ENCODE measurements at places on chromosomes 13 and 19.

- peak; percentile 90 for ATAC-seq
These were observed 565.1 kb downstream of the LIG4 start for GRCh38 chr13:107650081-107650701.

GRCh38 chr13:109725297-109725696, 61.1 kb downstream of the IRS2 start:
- no peak for ATAC-seq

- ATAC-seq: no peak
These were observed 24.2 kb downstream of the RASA3 start for GRCh38 chr13:114108141-114108761.

DNA sequence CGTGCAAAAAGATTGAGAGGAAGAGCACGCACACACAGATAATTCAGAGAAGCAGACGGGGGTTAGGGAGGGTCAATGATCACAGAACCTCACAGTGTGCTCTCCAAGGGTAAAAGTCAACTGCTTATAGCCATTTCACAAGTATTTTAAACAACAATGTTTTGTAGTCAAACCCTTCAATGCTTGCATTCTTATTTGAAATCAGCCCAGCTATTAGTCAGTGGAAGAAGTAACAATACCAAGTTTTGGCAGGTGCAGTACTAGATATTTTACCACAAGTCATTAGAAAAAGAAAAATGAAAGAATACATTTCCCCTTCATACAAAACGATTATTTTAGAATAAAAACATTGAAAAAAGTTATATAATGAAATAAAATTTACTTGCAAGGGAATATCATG, 2.6 kb downstream of the CSNK1A1L start:
- no peak for ATAC-seq

- ATAC-seq: no peak
These were observed 24.6 kb upstream of the IGSF23 start for GRCh38 chr19:44588771-44589112.

DNA sequence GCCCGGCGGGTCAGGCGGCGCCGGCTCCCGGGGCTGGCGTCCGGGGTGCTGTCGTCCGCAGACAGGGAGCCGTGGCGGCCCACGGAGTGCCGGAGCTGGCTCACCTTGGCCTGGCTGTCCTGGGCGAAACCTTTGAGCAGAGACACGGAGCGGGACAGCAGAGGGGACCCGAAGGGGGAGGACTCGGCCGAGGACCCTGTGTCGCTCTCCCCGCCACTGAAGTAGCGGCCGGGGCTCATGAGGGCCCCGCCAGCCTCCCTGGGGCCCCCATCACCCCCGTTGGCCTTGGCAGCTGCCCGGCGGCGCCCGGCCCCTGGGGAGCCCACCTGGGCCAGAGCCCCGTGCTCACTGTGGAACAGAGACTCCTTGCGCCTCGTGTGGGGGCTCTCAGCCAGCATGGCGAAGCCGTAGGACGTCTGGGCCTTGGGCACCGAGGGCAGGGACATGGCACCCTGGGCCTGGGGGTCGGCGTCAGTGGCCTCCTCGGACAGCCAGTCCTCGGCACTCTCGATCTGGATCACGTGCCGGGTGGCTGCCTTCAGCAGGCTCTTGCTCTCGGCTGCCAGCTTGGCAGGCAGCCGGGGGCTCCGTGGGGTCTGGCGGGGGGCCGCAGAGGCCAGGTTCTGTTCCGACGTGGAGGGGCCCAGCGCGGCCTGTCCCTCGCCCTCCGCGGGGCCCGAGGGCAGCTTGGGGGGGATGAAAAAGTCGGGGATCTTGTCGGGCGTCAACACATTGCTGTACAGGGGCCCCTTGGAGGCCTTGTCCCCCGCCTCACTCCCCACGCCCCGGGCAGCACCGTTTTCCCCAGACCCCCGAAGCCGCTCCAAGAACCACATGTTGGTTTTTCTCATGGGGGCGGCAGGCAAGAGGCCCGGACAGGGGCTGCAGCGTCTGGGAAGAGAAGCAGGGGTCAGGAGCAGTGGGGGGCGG, 1.2 kb downstream of the C2CD4C start:
- ATAC-seq: no peak

- ATAC-seq: no peak
These were observed 153.4 kb downstream of the DPF1 start for GRCh38 chr19:38070573-38070972.

DNA sequence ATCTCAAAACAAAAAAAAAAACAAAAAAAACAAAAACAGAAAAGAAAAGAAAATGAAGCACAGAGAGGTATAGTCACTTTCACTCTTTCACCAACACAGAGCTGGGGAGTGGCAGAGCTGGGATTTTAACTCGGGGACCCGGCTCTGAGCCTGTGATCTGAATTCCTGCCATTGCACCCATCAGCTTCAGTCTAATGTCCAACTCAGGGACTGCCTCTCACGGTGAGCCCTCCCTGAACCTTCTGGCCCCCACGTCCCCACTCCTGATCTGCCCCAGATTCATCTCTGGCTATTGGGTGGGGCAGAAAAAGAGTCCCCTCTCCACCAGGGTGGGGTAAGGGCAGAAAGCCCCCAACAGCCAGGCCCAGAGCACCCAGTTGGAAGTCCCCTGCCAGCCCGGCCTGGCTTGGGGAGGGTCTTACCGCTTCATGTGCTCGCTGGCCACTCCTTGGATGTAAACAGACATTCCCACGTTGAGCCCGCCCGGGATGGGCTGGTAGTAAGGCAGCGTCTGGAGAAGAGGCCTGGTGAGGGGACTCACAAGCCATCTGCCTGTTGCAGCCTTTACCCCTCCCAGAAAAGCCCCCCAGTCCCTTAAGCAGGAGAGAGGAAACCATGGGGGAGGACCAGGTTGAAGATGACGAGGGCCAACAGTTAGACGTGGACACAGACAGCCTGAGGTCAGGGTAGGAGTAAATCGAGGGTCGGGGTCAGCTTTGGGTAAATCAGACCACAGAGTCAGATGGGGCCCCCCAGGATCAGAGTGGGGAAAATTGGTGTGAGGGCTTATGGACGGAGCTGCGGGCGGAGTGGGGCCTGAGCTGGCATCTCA, 520 bp downstream of the LGALS4 start:
- no peak for ATAC-seq

DNA sequence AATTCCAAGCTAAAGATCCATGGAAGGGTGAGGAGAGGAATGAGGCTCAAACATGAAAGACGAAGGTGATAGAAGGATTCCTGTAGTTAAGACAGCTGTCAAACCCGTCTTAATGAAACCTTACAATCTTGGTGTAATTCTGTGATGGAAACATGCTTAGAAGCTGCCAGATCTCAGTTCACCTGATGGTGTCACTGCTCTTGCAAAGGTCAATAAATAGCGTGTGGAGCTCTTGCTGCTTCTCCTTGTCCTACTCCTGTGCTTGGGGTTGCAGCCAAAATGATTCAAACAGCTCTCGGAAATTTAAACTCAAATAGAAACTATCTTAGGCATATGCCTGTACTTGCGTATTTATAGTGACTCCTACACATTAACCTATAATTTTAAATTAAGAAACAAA, 1705.0 kb downstream of the OLFM4 start:
- ATAC-seq: no peak

Data from SK-N-SH treated with all-trans-retinoic acid at 6 μM for 48 hours (cell line).